Left ventricle myocardium inferior (tissue), 1 donor: ENCODE measurements at places on chromosomes 13 and 19. TPM values are rescaled to one million over a fixed set of nuclear protein-coding genes. Genes with fewer than 3 reads are reported as not detected.

APBA3 gene
- total RNA-seq, result 14.2 TPM

TTC9B gene
- total RNA-seq, result not detected

CD79A gene
- total RNA-seq, result not detected

DNA sequence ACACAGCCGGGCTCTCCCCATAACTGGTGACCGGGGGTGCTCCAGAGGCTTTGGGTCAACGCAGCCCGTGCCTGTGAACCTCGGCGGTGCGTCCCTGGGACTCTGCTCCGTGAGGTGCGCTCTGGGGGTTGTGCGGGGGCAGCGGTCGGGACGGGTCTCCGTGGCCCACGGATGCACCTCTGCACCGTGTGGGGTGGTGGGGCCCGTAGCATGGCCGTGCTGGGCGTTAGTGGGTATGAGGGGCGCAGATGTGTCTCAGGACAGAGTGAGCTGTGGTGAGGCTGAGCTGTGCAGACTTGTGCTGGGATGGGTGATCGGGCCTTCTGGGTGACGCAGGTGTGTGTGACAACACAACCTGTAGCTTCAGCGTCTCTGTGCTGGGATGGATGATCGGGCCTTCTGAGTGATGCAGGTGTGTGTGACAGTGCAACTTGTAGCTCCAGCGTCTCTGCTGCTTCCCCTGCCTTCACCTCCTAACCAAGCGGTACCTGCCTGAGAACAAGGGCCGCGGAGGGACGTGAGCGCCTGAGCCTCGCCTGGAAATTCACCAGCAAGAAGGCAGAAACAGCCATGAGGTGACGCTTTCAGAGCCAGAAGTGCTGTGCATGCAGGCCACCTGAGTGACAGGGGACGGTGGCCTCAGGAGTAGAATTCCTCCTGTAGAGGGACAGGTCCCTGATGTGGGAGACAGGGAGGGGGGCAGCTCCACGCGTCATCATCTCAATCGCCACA is 599 bp downstream of the ZNF331 start:
- H3K36me3 ChIP-seq, result peaks cover 14% of the 10 kb centered on the region
- H3K27ac ChIP-seq, result peak overlapping the region; percentile 89
- no peak for DNase-seq

DNA sequence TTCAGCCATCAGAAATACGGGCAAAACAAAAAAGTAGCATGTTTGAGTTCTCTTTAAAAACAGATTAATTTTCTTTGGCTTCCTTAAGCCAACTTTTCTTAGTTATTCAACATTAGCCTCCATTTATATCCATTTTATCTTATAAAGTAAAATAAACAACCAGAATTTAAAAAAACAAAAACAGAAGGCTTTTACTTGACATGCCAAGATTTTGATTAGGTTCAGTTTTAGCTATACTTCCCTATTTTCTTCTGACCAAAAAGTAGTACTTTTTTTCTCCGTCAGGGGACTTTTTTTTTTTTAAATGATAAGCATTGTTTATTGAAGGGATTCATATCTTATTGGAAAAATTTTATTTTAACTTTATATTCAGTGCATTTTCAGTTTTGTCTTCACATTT is 18.1 kb downstream of the RNASEH2B start:
- DNase-seq, result no peak
- no peaks in the 10 kb centered on the region for H3K27me3 ChIP-seq
- H3K27ac ChIP-seq, result no peak overlapping the region
- H3K4me1 ChIP-seq, result peaks cover 21% of the 10 kb centered on the region
- no peak overlapping the region for H3K4me3 ChIP-seq
